ENCODE measurements at places on chromosomes 7 and 10.

DNA sequence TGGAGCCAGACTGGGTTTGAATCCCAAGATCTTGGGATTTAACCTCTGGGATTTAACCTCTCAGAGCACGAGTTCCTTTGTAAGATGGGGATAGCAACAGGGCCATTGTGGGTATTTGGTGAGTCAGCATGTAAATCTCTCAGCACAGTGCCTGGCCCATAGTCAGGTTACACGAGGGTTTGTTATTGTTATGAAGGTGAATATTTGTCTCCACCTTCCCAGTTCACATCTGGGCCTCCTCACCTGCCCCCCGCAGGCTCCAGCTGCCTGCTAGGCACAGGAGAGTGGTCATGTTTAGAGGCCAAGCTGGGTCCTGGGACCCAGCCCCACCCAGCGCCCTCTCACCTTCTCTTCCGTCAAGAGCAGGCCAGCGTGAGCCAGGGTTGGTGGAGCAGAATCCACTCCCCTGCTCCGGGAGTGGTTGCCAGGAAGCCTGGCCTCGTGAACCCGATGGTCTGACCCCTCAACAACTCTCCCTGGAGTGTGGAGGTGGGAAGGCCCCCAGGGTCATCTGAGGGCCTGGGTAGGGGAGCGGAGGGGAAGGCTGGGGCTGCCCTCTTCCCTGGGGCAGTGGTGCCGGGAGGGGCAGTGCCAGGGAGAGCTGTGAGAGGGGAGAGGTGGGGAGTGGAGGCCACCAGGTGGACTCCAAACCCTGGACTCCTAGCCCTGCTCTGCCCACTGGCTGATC, 26.0 kb downstream of the FAM241B start:
- DNase-seq = no peak

GRCh38 chr7:67571026-67571545, 574.5 kb downstream of the TYW1 start:
- no peak for DNase-seq

GRCh38 chr10:48655411-48656240, 29.0 kb upstream of the WDFY4 start:
- DNase-seq = peak; percentile 88

DNA sequence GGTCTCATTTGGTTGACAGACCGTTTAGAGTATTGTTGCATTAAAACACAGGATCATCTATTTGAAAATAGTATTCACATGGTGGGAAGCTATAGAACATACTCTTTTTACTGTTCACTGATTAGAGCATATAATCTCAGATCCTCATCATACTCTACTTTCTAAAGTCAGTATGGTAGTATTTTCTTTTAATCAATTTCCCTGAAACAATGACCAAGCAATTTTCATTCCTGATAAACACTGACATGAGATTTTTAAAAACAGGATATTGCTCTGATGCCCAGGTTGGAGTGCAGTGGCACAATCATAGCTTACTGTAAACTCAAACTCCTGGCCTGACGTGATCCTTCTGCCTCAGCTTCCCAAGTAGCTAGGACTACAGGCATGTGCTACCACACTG, 63.9 kb downstream of the PTPN12 start:
- no peak for DNase-seq

DNA sequence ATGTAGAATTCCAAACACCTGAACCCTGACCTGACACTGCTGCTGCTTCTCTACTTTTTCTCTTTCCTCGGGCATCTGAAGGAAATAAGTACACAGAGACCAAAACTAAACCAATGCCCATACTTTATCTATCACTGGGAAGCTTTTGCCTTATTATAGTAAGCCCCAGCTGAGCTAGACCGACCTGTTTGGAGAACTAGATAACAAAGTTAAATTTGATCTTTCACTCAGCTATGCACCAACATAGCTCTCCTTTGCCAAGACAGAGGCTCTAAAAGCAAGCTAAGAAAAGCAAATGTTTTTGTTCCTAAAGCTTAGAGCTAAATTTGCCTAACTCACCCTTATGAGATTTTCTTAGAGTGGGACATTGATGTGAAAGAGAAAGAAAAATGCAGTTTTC, 39.1 kb downstream of the NHLRC2 start:
- DNase-seq = no peak

DNA sequence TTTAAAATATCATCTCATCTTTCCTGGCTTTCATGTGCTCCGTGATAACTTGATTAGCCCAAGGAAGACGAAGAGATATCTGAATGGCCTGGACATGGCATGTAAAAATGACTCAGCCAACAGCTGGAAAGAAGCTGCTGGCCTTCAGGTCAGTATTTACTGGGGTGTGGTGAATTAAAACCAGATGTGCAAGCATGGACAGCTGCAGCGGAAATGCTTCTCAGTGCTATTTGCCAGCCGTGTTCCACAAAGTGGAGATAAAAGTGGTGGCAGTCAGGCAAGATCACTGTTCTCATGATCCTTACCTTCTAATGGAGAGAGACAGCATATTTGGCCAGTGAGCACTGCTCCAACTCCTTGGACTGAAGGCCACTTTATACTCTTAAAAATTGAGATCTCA, 203.1 kb upstream of the VSTM2A start:
- no peak for DNase-seq

GRCh38 chr7:11524476-11525397, 307.3 kb downstream of the THSD7A start:
- DNase-seq = no peak

GRCh38 chr10:121065330-121065729, 214.2 kb downstream of the WDR11 start:
- no peak for DNase-seq

DNA sequence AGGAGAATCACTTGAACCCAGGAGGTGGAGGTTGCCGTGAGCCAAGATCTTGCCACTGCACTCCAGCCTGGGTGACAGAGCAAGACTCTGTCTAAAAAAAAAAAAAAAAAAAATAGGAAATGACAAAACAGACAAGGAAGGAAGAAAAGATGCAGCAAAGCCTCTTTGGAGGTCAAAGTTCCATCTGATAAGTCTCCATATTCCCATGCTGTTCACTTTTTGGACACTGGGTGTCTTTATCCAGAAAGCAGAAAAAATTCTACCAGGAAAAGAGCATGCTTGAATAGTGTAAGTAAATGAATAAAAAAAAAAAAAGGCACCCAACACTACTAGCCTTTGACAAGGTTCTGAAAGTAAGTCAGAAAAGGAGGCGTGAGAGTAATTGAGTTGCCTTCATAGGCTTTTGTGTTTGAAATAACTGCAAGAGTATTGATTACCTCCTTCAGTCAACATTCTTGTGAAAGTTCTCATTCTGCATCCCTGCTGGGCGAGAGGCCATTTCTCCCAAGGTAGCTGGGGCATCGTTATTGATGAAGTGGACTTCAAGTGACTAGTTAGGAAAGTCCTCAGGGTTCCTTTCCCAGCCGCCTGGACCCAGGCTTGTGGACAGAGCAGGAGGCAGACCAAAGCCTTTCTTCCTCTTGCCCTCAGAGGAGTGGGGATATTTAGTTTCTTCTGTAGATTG, 133.3 kb upstream of the KIF5B start:
- peak; percentile 31 for DNase-seq

- no peak for DNase-seq
Measured at GRCh38 chr7:140512317-140513000, 33.2 kb upstream of the MKRN1 start.

- DNase-seq = no peak
Measured at GRCh38 chr10:23157239-23157681, 34.9 kb upstream of the PTF1A start.

DNA sequence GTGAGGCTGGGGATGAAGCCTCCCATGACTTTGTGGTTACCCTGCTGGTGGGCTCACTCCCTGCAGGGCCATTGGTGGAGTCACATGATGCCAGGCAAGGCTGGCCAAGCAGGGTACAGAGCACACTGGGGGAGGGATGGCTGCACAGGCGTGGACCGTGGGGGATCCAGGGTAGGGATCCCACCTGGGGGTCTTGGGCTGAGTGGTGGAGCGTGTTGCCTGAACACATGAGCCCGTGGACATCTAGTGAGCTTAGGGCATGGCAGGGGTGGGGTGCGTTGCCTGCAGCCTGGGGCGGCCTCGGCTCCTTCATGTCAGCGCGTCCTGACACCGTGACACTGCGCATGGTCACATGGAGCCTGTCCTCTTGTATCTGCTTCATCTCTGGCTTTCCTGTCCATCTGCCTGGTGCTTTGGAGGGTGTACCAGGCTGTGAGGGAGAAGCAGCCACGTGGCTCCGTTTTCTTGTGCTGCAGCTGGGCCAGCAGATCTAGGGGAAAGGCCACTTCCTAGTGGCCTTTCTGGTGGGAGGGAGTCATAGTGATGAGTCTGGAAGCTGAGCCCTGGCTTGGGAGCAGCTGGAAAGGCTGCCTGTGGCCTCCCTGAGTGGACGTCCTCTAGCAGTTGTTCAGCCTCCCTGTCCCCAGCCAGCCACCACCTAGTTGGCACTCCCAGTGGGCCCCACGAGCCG, 96.2 kb downstream of the LHPP start:
- DNase-seq = no peak

DNA sequence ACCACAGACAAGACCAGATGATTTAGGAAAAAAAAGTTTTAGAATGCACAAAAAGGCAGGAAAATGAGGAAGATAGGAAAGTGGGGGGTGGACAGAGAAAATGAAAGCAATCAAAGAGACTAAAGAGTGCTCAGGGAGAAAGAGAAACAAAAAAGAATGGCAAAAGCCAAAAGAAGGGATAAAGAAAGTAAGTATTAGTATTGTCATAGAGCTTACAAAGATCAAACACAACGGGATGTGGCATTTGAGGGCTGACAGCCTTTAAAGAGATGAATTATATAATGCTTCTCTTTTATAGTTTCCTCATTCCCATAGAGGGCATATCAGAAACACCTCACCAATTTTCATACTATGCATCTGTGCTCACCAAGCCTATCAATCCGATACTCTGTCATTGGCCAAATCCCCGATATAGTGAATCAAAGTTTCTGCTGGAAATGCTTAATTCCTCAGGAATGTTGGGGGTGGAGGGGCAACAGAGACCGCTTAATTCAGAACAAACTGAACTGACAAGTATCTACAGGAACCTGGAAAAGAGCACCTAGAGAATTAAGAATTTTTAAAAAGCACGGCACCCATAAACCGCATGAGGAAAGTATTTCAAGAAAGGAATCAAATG, 2.7 kb downstream of the COG5 start:
- DNase-seq = no peak

DNA sequence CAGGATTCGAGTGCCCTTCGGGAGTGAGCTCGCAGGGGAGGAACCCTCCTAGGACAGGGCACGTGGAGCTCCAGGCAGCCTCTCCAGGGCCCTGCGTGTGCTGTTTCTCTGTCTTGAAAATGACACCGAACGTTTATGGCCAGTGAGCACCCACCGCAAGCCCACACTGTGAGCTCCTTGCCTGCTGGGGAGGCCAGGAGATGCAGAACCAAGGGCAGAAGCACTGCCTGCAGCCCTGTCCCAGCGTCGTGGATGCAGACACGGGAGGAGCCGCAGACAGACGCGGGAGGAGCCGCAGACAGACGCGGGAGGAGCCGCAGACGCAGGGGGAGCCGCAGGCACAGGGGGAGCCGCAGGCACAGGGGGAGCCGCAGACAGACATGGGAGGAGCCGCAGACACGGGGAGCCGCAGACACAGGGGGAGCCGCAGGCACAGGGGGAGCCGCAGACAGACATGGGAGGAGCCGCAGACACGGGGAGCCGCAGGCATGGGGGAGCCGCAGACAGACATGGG, 314.4 kb downstream of the PTPRN2 start:
- DNase-seq = no peak

DNA sequence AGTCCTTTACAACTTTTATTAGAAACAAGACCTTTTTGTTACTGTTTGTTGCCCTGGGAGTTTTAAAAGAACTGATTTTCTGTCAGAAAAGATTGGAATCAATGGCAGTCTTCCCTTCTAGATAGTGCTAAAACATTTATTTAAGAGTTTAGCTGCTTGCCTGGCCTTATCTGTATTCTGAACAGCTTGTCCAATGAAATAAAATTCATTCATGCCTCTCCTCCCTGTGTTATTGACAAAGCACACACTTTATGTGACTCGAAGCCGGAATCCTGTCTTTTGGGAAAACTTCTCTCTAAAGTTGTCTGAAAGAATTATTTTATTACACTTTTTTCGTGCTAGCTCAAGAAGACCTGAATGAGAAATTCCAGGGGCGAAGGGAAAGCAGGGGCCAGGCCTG, 992.5 kb downstream of the TYW1 start:
- DNase-seq = no peak

GRCh38 chr10:100993986-100994708, 5.5 kb upstream of the LZTS2 start:
- DNase-seq = peak; percentile 57

- no peak for DNase-seq
Measured at GRCh38 chr7:95546647-95547046, 49.7 kb downstream of the PDK4 start.

DNA sequence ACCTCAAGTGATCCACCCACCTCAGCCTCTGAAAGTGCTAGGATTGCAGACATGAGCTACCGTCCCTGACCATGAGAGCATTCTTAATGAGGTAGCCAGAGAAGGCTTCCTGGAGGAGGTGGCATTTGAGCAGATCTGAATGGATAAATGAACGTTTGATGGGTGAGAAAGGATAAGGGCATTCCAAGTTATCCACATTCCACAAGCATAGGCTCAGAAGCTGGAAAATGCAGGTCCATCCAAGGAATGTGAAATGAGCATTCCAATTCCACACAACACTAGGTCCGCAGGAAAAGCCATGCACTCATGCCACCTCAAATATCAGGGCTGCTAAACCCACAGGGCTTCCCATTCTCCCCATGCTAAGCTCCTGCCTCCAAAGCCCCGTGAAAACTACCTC, 17.0 kb downstream of the TMEM130 start:
- DNase-seq = peak; percentile 74

- no peak for DNase-seq
Measured at GRCh38 chr10:126734015-126734414, 63.5 kb upstream of the C10orf90 start.

GRCh38 chr10:75859141-75859540, 427.7 kb downstream of the LRMDA start:
- DNase-seq = no peak

GRCh38 chr7:108463613-108464012, 7.4 kb upstream of the NRCAM start:
- DNase-seq = no peak

- DNase-seq = no peak
Measured at GRCh38 chr7:151624246-151624928, 104.7 kb upstream of the RHEB start.

DNA sequence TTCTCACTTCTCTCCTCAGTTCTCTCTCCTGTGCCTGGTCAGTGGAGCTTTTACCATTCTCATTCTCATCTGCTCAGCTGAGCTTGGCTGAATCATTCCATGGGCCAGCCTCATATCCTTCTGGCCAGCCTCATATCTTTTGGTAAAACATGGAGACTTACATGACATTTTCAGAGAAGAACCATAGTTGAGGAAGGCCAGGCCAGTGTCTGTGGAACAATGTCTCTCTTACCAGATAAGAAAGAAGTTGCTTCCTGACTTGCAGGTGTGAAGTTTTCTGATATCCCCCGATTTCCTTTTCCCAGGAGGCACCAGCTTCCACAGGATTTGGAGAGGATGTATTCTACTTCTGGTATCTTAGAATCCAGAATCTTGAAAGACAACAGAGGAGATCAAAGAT, 24.7 kb downstream of the ST7 start:
- no peak for DNase-seq

DNA sequence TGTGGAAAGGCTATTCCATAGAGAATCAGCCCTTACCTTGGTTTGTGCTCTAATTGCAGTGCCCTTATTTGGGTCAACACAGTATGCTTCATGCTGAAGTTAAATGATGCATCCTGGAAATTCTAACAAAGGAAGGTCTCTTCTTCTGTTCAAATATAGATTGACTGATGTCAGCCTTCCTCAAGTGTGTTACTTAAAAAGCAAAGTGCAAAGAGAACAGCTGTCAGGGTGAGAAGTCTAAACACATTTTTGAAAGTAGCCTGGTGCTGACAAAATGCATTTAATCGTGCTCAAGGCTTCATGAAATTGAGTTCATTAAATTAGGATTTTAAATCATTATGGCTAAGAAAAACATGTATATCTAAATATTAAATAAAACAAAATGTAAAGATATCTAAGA, 19.5 kb downstream of the AGR2 start:
- no peak for DNase-seq

Data from ACHN (cell line).